ENCODE measurements at places on chromosomes 2 and 18.

DNA sequence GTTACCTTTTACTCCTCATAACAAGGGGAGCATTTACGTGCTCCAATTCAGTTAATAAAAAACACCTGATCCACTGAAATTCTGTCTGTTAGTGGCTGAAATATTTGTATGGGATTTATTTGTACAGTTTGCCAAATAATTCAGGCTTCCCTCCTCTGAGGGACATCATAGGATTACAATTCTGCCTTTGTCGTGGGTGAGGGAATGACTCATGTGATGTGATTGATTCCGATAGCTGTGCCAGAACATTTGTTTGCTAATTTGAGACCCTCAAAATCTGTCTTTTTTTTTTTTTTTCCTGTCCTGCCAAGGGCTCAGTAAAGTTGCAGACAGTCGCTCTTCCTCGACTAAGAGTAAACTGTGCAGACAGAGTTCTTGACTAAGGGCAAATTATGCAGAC is 612.6 kb upstream of the CDH2 start:
- peaks cover 2% of the 10 kb centered on the region for H3K27me3 ChIP-seq
- H3K36me3 ChIP-seq, result no peaks in the 10 kb centered on the region
- H3K4me3 ChIP-seq, result no peak overlapping the region
- DNase-seq, result no peak

GRCh38 chr2:239678186-239678490 is 277.3 kb upstream of the HDAC4 start:
- no peak overlapping the region for H3K27ac ChIP-seq
- peaks cover 20% of the 10 kb centered on the region for H3K27me3 ChIP-seq
- no peaks in the 10 kb centered on the region for H3K4me1 ChIP-seq
- H3K4me3 ChIP-seq, result no peak overlapping the region
- no peak for DNase-seq

- H3K4me1 ChIP-seq, result no peaks in the 10 kb centered on the region
- H3K36me3 ChIP-seq, result no peaks in the 10 kb centered on the region
- H3K4me3 ChIP-seq, result no peak overlapping the region
- DNase-seq, result no peak
- H3K27me3 ChIP-seq, result no peaks in the 10 kb centered on the region
- H3K27ac ChIP-seq, result no peak overlapping the region
These were observed 381.7 kb downstream of the NUP35 start for GRCh38 chr2:183505911-183506310.

DNA sequence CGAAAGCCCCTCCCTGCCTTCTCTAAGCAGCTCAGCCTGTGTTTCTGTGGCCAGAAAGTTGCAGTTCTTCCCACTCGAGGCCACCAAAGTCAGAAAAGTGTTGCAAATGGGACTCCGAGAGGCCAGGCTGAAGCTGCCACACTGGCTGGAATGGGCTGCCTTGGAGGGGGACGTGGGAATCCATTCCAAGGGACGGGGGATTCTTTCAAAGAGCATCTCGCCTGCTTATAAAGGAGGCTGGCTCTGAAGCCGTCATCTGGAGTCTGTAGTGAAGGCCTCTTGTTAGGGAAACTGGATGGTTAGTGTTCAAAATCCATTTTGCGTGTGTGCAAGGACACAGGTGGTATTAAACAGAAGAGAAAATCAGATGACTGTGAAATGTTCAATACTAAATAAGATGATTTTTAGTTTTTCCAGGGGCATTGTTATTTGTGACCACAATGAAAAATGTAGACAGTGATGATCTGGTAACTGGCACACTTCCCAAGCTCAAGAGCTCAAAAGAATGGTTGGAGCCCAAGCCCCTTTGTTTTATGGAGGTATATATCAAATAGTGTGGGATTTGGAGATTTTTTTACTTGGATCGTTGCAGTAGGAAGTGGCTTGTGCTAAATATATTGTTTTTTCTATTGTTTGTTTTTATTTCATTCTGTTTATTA is 782 bp downstream of the FAM228B start:
- H3K27me3 ChIP-seq, result peaks cover 3% of the 10 kb centered on the region
- peaks cover 5% of the 10 kb centered on the region for H3K36me3 ChIP-seq
- H3K4me3 ChIP-seq, result peak overlapping the region; percentile 75
- H3K4me1 ChIP-seq, result peaks cover 20% of the 10 kb centered on the region
- DNase-seq, result no peak

DNA sequence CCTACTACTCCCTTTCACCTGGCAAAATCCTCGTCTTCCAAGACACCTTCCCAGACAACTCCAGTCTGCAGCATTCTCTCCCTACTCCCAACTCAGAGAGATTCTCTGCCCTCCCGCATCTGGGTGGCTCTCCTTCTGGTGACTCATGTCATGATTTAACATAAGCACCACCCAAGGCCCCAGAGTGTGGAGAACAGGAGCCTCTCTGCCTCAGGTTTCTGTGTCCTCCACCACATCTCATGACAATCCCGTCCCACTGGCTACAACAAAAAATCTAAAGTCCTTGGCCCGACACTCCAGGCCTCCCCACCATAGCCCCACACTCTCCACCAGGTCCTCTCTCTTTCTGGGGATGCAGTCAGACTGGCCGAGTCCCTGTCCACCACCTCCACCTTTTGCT is 197.1 kb downstream of the BCL11A start:
- H3K36me3 ChIP-seq, result no peaks in the 10 kb centered on the region
- H3K4me3 ChIP-seq, result no peak overlapping the region
- DNase-seq, result no peak
- peaks cover 22% of the 10 kb centered on the region for H3K4me1 ChIP-seq
- peaks cover 8% of the 10 kb centered on the region for H3K27me3 ChIP-seq

DNA sequence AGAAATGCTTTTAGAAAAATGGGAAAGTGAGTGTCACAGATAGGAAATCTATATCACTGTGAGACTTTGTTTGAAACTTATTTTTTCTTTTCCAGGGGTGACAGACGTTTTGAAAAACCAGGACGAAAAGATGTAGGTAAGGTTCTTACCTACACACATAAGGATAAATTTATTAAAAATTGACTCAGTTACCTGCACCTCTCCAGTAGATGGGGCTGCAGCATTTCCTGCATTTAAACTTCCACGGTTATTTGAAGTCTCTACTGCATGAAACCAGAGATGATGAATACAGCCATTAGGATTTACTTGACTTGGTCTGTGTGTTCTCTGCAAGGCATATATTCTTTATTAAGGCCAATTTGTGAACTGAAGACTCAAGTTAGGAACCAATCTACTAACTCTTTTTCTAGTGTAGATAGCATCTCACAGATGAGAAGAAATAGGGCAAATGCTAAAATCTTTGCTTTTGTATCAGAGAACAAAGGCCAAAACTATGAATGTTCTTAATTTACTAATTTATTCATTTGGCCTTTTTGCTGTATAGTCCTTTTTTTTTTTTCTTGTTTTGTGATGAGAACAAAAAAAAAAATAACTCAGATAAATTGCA is 15.0 kb downstream of the KCNJ13 start:
- no peaks in the 10 kb centered on the region for H3K27me3 ChIP-seq
- peaks cover 30% of the 10 kb centered on the region for H3K36me3 ChIP-seq
- no peak overlapping the region for H3K4me3 ChIP-seq

DNA sequence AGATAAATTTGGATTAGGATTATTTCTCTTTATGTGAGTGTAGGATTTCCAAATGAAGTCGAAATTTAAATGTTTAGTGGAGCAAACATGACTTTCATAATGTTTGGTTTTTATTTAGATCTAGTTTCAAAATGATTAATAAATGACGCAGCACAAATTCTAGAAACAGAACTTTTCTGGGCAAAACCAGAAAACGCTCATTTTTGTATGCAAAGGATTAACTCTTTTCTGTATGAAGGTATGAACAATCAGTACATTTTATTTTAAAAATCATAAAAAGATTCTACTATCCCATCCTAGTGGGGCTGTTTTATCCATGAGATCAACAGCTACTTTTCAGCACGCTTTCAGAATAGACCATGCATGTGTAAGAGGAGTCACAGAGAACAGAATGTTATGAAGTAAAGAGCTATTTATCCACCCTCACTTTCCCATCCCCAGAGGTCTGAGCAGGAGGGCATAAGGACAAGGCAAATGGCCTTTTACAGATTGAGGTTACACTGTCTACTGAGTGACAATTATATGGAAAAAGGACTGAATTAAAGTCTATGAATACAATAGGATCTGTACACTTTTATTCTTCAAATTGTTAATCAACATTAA is 270.8 kb downstream of the ZEB2 start:
- H3K4me3 ChIP-seq, result no peak overlapping the region
- peaks cover 11% of the 10 kb centered on the region for H3K36me3 ChIP-seq
- no peak for DNase-seq
- peak overlapping the region; percentile 52 for H3K27ac ChIP-seq
- H3K27me3 ChIP-seq, result no peaks in the 10 kb centered on the region

DNA sequence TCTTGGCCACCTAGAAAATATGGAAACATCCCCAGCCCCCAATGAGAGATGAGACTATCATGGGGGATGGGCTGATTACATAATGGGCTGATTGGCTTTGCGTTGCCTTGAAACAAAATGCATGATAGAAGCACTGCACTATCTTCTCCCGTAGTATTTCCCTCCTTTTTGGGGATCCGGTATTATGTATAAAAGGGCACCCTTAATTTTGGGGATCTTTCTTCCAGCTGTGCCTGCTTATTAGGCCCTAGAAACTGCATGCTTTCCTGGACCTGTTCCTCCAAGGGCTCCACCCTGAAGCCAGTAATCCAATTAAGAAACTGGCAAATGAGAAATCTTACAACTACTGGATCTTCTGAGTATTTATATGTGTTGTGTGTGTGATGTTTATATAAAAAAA is 34.9 kb upstream of the SH3RF3 start:
- no peak for DNase-seq
- no peak overlapping the region for H3K27ac ChIP-seq
- no peak overlapping the region for H3K4me3 ChIP-seq
- H3K27me3 ChIP-seq, result no peaks in the 10 kb centered on the region
- no peaks in the 10 kb centered on the region for H3K36me3 ChIP-seq
- peaks cover 4% of the 10 kb centered on the region for H3K4me1 ChIP-seq

- H3K36me3 ChIP-seq, result no peaks in the 10 kb centered on the region
- peaks cover 2% of the 10 kb centered on the region for H3K4me1 ChIP-seq
- H3K27ac ChIP-seq, result no peak overlapping the region
- DNase-seq, result no peak
These were observed 222.3 kb downstream of the IKZF2 start for GRCh38 chr2:212929116-212929515.

DNA sequence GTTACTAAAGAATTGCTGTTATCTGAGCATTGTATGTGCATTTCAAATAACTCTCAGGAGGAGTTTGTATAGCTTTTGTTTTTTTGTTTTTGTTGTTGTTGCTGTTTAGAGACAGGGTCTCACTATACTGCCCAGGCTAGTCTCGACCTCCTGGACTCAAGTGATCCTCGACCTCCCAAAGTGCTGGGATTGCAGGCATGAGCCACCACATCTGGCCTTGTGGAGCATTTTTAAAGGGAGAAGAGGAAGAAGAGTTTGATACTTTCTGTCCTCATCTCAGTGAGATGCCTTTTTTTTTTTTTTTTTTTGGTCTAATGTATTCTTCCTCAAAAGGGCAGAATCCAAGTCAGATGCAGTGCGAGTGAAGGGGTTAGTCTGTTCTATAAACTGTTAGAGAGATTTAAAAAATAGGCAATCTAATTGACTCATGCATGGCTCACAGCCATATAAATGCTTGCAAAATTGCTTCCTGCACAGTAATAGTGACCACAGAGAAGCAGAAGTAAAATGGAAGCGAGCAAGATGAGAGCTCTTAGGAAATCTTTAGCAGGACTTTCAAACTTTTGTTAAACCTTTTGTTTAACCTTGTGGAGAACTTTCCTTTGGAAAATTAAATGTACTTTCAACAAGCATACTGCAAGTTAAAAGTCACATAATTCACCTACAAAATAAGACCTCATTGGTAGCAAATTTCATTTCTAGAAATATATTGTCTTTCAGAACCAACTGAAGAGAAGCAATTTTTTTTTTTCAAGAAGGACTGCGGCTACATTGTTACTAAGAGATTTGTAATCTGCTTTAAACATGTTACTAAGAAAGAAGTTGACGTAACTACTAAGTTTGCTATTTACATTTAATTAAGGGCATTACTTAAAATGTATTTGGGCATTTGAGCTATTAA is 52.3 kb upstream of the ROCK1 start:
- no peak overlapping the region for H3K27ac ChIP-seq
- no peaks in the 10 kb centered on the region for H3K27me3 ChIP-seq
- H3K4me1 ChIP-seq, result no peaks in the 10 kb centered on the region
- no peak overlapping the region for H3K4me3 ChIP-seq

- H3K27ac ChIP-seq, result no peak overlapping the region
- no peaks in the 10 kb centered on the region for H3K36me3 ChIP-seq
- no peaks in the 10 kb centered on the region for H3K27me3 ChIP-seq
- no peak overlapping the region for H3K4me3 ChIP-seq
- H3K4me1 ChIP-seq, result no peaks in the 10 kb centered on the region
- no peak for DNase-seq
These were observed 123.3 kb upstream of the SH3BP4 start for GRCh38 chr2:234828382-234829073.

Measured in activated CD4-positive, alpha-beta T cell treated with anti-CD3 and anti-CD28 coated beads, Interleukin-2, amount 10 ng/mL, durations not matched to agents 7 days and 5 days (primary cell).